ENCODE measurements at places on chromosomes 4 and X. TPM values are rescaled to one million over a fixed set of nuclear protein-coding genes. Genes with fewer than 3 reads are reported as not detected.

DNA sequence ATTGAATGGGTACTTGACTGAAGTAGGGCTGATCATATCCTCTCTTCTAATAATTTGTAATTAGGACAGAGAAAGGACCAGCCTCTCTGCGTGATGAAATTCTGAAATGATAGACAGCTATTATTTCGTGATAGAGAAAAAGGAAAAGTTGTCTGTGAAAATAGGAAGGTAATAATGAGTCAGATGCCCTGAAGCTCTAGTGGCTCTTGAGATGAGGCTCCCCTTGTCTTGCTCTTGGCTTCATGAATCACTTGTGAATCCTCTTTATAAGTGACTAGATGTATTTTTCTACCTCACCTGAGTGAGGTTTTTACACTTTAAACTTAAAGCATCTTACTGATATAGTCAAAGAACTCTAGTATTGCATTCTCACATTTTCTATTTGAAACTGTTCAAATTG lies 888.9 kb downstream of the PCDH18 start:
- no peak for DNase-seq

DNA sequence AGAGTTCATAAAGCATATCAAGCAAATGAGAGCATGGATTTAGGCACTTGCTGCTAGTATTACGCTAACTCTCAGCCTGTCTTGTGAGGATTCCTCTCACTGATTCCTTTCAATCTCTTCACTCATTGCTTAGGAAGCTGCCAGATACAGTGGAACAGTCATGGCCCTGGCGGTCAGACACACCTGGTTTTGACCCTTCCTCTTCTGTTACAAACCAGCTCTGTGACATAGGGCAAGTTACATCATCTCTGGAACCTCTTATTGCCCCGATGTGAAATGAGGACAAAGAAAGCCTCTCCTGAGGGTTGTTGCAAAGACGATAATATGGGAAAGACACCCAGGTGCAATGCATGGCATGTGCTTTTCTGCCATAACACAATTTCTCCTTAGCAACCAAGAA lies 12.2 kb downstream of the FRAS1 start:
- no peak for DNase-seq

The ADAM29 gene
- not detected for total RNA-seq

DNA sequence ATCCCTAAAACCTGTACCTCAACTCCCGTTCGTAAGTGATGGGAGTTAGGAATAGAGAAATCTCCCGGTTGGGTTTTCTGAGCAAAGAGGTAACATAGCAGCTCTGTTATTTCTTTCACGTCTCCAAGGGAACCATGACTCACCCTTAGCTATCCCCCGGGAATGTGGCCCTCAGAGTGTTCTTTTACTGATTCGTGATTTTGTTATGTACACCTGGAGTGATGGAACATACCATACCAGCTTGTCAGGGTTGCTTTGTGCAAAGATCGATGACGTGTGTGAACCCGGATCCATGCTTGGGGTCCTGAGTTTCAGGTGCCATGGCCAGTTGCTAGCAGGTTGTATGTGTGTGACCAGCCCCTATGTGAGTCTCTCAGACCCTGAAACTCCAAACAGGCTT lies 52.6 kb downstream of the HPRT1 start:
- DNase-seq = no peak

The SERPINA7 gene
- not detected for total RNA-seq

- DNase-seq = no peak
Observed at GRCh38 chr4:23324021-23324690, 565.7 kb downstream of the PPARGC1A start.

DNA sequence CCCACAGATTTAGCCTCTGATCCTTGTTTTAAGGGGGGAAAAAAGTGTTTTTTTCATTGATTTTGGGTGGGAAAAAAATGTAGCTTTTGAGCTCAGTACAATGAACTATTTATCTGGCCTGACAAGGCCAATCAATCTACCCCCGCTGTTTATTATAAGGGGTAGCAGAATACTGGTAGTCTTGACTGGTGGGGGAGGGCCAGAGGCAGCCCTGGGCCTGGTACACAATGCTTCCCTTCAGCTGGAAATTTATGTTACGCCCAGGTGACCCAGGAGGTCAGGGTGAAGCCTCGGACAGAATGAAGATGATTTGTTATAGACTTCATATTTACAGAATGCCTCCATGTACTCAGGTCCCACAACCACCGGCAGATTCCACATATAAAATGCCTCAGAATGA lies 143.2 kb downstream of the SH3KBP1 start:
- DNase-seq = no peak

GRCh38 chr4:7043284-7044136 lies at the start of gene TADA2B:
TSS of gene TADA2B (plus strand) at chr4:7043372. CDS start at chr4:7043580, 208 bp downstream.
- DNase-seq = no peak

- DNase-seq = no peak
Observed at GRCh38 chrX:120429776-120430540, 39.1 kb downstream of the LAMP2 start.

DNA sequence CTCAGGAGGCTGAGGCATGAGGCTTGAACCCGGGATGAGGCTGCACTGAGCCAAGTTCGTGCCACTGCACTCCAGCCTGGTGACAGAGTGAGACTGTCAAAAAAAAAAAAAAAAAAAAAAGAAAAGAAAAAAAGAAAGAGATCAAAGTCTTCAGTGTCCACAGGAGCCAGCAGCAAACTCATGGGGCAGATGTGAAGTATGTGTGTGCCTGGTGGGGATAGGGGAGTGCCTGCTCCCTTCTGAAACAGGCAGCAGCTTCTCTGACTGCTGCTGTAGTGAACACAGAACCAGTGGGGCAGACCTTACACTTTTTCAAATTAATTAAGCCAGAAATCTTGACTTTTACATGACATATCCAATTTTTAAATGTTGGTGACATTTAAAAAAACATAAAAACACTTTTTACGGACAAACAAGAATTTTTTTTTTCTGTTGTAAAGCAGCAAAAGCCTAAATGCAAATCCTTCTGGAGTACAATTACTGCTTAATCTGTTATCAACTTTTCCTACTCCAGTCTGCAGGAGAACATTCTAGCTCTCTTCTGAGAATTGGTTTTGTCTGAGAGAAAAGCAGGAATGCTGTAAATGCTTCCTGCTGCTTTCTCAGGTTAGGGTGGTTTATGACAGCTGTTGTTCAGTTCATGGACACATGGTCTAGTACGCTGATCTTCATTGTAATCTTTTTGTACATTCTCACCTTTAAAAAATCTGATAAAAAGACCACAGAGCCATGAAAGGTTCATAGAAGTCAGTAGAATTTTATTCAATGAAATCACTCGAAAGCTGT lies 311.1 kb downstream of the CAMK2D start:
- DNase-seq = no peak

The UGT2B15 gene
- not detected for total RNA-seq

The EDA gene
- total RNA-seq = 2.5 TPM

The ARAP2 gene
- 0.93 TPM for total RNA-seq

DNA sequence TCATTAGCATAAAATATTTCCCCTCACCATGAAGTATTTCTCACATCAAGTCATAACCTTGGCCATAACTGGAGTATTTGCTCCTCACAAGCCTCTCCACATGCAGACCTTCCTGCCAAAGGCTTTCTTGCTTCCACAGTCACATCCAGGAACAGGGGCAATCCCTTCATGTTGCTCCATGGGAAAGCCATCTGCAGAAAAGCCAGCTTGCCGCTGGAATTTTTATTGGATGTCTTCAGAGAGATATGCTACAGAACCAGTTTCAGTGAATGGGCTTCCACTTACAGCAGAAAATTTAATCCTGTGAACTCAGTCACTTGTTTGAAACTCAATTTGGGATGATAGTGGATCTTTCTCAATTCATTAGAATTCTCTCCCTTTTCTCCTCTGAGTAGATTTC lies 3.2 kb upstream of the CDKN2AIP start:
- no peak for DNase-seq

The YIPF7 gene
- 0.47 TPM for total RNA-seq

DNA sequence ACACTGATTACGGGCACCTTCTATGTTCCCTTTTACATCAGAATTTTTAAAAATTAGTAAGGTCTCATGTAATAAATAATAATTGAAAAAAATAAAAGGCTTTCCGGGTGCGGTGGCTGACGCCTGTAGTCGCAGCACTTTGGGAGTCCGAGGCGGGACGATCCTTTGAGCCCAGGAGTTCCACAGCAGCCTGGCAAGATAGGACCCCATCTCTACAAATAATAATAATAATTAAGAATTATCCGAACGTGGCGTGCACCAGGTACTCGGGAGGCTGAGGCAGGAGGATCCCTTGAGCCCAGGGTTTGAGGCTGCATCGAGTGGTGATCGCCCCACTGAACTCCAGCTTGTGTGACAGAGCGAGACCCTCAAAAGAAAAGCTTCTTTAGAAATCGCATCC lies 771 bp upstream of the LAMTOR3 start:
- DNase-seq = no peak

- no peak for DNase-seq
Observed at GRCh38 chr4:165678936-165679325, 194.1 kb upstream of the TLL1 start.

The ALPK1 gene
- total RNA-seq = 1.3 TPM

GRCh38 chr4:139209470-139210063 lies 32.5 kb upstream of the ELF2 start:
- no peak for DNase-seq

The TMPRSS11B gene
- not detected for total RNA-seq

DNA sequence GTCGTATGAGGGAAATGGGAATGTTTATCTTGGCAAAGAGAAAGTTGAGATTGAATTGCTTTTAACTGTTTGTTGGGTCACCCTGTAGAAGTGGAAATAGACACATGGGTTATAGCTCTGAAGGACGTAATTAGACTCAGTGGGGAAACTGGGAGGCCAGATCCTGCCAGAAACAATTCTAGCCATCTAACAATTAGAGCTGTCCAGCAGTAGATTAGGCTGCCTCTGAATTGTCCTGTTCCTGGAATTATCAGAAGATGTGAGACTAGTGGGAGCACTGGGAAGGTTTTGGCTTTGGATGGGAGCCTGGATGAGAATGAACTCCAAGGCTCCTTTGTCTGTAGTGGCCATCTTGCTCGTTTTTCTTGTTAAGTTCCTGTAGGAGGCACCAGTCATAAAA lies 61.9 kb upstream of the IGFBP7 start:
- no peak for DNase-seq

The AMOT gene
- total RNA-seq = 116 TPM

The FOXR2 gene
- not detected for total RNA-seq

DNA sequence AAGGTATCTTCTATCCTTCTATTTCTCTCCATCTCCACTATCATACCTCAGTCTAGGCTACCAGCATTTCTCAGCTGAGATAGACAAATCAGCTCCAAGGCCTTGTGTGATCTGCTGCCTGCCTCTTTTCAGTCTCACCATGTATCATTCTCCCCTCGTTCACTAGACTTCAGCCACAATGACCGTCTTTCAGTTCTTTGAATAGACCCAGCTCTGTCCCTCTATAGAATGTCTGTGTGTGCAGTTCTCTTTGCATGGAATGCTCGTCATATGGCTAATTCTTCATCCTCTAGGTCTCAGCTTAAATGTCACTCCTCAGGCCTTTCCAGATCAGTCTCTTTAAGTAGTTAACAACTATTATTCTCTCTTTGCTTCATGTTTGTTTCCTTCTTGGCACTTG lies 6.5 kb downstream of the IGBP1 start:
- DNase-seq = no peak

- no peak for DNase-seq
Observed at GRCh38 chrX:81586096-81586495, 384.2 kb downstream of the SH3BGRL start.

DNA sequence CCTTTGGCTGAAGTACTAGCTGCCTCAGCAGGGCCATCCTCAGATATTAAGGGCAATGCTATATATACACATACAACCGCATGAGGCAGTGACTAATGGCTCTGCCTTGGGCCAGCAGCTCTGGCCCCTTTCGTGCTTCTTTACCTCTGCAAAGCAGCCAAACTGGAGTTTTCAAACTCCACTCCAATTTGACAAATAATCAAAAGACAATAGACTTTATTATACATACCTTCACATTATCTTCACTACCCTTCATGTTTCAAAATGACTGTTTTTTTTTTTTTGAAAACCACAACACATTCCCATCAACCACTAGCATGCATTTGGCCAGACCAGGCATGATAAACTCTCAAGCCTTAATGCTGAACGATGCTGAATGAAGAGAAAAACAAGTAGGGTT lies 187.7 kb downstream of the ENOX2 start:
- DNase-seq = no peak

DNA sequence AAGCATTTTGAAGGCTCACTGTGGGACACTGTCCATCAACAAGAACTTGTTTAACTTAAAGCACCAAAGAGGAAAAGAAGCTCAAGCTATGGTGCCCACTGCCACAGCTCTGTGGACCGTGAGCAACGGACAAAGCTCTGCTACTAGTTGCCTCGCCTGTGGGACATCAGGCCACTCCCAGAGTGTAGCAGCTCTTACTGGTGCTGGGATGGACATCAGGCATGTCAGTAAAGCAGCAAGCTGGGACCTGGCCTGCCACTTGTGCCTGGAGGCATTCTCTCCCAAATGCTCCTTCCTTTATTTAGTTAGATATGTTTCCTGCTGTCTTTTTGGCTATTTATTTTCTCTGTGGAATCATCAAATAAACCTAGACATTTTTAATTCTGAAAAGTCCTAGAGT lies 46.7 kb downstream of the TMEM154 start:
- no peak for DNase-seq

- peak; percentile 51 for DNase-seq
Observed at GRCh38 chrX:74293343-74293946, 10.5 kb upstream of the ZCCHC13 start.

GRCh38 chr4:26484032-26484515 lies 6.2 kb downstream of the CCKAR start:
- no peak for DNase-seq

- no peak for DNase-seq
Observed at GRCh38 chr4:173367285-173367684, 3.5 kb upstream of the SAP30 start.

- DNase-seq = no peak
Observed at GRCh38 chrX:22012931-22013330, 19.2 kb upstream of the PHEX start.

The ERAS gene
- total RNA-seq = 0.49 TPM

The PPEF2 gene
- not detected for total RNA-seq

The AFAP1 gene
- total RNA-seq = 25.4 TPM

GRCh38 chrX:136767104-136767941 lies 13.4 kb downstream of the ARHGEF6 start:
- peak; percentile 37 for DNase-seq

- DNase-seq = no peak
Observed at GRCh38 chr4:87553182-87553581, 24.0 kb upstream of the SPARCL1 start.

- DNase-seq = no peak
Observed at GRCh38 chrX:15310117-15310516, 5.3 kb downstream of the ASB11 start.

- DNase-seq = no peak
Observed at GRCh38 chrX:139692908-139693307, 15.1 kb downstream of the MCF2 start.

DNA sequence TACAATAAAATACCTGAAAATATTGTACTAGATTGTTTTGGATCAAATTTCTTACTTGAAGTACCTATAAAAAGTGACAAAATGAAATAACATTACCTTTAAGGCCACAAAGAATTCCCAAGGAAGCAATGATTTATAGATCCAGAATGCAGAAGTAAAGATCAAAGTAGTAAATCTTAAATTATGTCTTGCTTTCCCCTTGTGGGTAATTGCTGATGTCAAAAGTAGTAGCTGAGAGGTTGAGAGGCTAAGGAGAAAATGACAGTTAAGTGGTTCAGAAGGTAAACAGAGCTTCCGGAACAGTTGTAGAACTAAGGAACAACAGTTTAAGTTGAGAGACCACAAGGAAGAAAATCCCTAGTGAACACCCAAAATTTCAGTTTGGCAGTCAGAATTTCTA lies 358.3 kb downstream of the GABRG1 start:
- DNase-seq = no peak
